NCI-H1930 (cell line): ENCODE measurements at places on chromosomes 12 and 14.

GRCh38 chr14:60760209-60760608 lies 25.6 kb downstream of the MNAT1 start:
- no peak for DNase-seq

DNA sequence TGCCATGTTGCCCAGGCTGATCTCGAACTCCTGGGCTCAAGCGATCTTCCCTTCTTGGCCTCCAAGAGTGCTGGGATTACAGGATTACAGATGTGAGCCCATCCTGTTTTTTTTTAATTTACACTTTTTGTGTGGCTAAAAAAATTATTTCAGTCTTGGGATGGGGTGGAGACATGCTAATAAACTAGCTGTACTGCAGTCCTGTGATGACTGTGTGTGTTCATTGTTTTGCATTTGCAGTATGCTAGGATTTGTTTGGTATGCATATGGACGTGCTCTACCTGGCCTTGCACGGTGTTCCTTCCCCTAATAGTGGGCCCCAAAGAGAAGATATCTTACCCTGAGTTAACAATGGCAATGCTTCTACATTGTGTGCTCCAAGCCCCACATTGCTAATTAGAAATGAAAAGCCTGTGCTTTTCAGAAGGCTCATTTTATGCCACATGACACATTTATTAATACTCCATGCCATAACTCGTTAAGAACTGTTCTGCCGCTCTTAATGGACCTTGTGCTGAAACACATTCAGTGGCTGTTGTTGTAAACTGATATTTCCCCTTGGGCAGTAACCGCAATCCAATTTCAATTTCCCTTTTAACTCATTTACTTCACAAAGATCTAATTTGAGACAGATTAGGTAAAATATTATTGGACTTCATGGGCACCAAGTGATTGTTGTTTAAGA lies 86.4 kb downstream of the SCN8A start:
- DNase-seq, result no peak

- DNase-seq, result no peak
Measured at GRCh38 chr14:73223049-73223448, 14.3 kb upstream of the PAPLN start.

DNA sequence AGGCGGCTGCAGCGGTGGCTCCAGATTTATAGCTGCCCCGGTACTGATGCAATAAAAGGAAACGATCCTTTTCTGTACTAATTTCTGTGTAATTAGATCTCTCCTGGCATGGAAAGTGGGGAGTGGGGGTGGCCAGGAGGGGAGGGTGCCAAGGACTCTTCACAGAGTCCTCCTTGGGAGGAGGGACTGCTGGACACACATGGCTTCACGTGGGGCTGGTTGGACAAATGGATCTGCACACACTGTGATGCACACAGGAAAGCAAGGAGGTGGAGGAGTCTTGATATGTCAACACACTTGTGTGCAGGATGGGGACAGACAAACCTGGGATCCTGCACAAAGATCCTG lies 23.8 kb upstream of the ATP5MC2 start:
- no peak for DNase-seq

- no peak for DNase-seq
Measured at GRCh38 chr14:106024983-106025604, 498.7 kb downstream of the TMEM121 start.

GRCh38 chr12:41531147-41531829 lies 343.2 kb downstream of the PDZRN4 start:
- no peak for DNase-seq

DNA sequence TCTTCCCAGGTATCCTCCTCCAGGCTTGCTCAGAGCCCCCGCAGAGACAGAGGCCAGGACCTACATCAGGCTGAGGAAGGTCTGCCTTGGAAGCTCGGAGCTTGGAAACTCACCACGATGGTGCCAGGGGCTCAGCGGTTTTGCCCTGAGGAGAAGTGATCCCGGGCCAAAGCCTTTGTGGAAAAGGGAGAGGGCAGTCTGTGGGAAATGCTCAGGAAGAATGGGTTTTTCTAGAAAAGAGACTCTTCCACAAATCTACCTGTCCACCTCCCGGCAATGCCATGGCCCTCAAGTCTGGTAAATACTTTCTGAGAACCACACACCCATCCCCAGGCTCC lies 8.0 kb downstream of the KRT2 start:
- DNase-seq, result no peak

DNA sequence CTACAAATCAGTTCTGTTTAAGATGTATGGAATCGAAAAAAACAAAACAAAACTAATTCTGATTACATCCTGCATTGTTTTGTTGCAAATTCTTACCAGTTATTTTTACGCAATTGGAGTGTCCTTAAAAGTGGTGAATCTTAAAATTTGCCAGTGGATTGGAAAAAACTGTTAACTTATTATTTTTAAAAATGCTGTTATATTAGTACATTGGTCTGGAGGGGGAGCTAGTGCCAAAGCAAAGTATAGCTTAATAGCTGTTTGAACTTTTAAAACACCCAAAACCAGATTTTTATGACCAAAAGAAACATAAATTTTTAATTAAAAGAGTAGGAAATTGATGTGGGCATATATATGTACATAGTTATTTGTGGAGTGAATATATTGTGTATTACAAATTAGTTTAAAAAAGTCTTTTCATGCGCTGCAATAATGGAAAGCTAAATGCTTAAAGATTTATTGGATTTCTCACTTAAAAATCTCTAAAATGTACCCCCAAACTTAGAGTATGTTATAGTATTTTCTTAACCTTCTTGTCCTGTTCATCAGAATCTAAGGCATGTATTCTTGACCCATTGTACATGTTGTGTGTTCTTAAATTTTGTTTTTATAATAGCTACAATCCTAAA lies 2.5 kb downstream of the FUT8 start:
- DNase-seq, result no peak

GRCh38 chr14:101010293-101010692 lies 106.8 kb upstream of the RTL1 start:
- DNase-seq, result no peak

DNA sequence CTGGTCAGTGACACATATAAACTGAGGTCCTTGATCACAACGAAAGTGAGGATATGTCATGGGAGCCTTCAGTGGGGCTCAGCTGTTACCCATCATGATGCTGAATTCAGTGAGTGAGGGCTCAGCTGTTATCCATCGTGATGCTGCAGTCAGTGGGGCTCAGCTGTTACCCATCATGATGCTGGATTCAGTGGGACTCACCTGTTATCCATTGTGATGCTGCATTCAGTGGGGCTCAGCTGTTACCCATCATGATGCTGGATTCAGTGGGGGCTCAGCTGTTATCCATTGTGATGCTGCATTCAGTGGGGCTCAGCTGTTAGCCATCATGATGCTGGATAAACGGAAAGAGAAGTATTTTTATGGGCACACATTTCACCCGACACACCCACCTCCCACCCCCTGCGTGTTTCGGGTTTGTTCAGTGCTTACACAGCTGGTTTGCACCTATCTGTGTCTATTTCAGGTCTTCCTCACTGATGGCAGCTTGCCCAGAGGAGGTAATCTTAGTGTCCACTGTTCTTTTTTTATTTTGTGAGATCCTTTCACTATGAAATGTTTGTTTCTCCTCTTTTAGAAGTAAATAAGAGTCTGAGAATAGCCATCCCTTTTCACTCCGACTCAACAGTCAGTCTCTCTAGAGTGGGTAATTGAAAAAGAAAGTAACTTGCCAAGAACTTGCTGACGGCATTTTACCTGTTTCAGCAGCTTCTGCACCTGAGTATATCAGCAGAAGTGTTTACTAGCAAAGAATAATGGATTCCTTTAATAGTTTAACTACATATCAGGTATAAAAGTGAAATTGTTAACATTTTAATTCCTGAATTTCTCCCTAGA lies 183.0 kb downstream of the ERC1 start:
- DNase-seq, result peak; percentile 74

DNA sequence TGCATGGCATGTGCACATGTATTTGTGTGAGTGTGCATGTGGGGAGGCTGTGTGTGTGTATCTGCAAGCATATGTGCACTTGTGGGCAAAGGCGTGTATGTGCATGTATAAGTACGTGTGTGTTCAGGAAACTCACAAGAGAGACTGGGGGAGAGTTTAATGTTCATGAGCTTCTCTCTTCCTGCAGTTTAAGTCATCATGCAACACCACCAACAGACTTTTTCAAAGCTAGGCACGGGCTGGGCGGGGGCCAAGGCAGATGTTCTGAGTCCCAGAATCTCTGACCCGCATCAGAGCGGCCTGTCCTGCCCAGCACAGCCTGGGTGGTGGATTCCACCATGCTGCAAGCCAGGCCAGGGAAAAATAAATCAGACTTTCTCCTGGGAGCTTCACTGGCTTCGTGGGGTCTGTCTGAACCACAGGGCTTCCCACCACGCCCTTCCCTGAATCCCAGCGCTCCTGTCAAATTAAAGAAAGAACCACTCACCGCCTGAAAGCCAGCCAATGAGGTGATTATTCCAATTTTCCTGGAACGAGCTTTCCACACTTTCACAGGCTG lies 75.7 kb downstream of the PITPNM2 start:
- no peak for DNase-seq

GRCh38 chr12:49059045-49059298 lies 1.6 kb downstream of the KMT2D start:
- DNase-seq, result no peak

GRCh38 chr14:72513965-72514659 lies 379.8 kb downstream of the DPF3 start:
- no peak for DNase-seq

GRCh38 chr12:130226126-130226525 lies 63.9 kb downstream of the FZD10 start:
- no peak for DNase-seq

DNA sequence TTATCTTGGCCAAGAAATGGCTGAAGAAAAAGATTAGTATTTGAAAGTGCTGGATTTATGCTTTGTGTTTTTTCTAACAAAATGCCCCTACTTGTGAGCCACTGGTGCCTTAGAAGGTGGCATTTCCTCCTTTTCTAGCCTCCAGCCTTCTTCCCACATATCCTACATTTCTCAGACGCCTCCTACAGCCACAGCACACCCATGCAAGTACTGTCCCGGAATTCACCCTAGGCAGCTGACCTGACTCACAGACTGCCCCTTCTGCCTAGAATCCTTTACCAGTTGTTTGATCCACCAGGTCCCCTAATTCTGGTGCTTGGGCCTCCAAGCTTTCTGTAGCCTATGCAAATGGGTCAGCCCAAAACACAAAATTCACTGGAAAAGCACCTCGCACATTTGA lies 166.0 kb downstream of the FOXN3 start:
- no peak for DNase-seq

- DNase-seq, result no peak
Measured at GRCh38 chr12:55675666-55676065, 32.0 kb downstream of the ITGA7 start.

- DNase-seq, result no peak
Measured at GRCh38 chr14:69044965-69045555, 66.0 kb upstream of the ACTN1 start.

DNA sequence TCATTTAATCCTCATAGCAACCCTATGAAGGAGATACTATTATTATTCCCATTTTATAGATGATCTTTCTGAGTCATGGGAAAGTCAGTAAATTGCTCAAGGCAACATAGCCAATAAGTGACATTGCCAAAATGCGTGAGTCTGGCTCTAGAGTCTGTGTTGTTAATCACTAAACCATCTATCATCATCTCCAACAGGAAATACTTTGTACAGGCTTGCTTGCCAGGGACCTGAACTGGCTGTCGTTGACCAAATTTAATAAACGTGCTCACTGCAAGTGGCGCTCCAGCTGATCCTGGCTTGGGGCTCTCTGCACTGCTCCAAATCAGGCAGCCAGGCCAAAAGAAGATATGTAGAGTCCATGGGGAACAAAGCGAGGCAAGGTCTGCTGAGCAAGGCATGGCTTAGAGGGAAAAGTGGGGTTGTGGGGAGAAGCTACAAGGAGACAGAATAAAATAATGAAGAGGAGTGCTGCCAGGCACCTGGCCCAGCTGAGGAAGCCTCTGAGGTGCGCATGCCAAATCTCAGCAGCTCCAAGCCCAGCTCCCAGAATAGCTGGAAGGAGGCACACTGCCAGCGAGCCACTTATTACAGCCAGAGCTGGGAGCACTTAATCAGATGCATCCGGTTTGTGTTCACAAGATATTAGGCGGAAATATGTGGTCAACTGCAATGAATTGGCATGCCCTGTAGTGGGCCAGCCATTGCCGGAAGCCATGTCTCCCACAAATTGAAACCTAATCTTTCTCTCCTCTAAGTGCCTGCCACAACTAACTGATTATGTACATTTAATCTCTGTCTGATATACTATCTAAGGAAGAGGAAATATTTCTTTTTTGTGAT lies 43.3 kb upstream of the PTPRO start:
- DNase-seq, result no peak

GRCh38 chr12:124898923-124899294 lies 15.5 kb downstream of the UBC start:
- no peak for DNase-seq

- DNase-seq, result no peak
Measured at GRCh38 chr12:119683413-119683812, 15.5 kb downstream of the PRKAB1 start.

DNA sequence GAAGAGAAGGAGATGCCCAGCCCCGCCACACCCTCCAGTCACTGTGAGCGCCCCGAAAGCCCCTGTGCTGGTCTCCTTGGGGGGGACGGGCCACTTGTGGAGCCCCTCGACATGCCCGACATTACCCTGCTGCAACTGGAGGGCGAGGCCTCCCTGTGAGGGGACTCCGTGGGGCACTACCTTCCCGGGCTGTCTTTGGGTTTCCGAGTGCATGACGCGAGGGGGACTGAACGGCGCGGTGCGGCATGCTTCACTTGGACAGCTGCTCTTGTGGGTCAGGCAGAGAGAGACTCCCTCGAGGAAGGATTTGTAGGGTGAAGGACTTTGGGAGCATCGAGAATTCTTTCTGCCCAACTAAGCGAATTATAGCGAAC lies 1.1 kb downstream of the CCDC184 start:
- no peak for DNase-seq

- no peak for DNase-seq
Measured at GRCh38 chr12:124501827-124502226, 65.6 kb downstream of the NCOR2 start.

GRCh38 chr14:50762931-50763300 lies 68.0 kb downstream of the NIN start:
- no peak for DNase-seq

DNA sequence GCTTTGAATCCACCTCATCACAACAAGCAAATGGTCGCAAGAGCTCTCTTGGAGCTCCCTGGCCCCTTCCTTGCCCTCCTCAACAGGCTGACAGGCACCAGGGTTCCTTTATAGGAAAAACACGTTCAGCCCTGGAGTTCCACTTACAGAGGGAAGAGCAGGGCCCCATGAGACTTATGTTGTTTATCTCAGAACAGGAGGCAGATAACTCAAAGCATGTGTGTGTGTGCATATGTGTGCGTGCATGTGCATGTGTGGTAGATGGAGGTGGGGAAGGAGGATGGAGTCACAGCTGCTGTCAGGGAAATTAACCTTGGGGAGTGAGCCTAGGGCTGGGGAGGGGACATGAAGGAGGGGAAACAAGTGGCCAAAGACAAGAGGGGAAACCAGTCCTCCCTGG lies 138.1 kb downstream of the DPF3 start:
- DNase-seq, result no peak

GRCh38 chr12:15636060-15636890 lies 152.9 kb downstream of the EPS8 start:
- no peak for DNase-seq

DNA sequence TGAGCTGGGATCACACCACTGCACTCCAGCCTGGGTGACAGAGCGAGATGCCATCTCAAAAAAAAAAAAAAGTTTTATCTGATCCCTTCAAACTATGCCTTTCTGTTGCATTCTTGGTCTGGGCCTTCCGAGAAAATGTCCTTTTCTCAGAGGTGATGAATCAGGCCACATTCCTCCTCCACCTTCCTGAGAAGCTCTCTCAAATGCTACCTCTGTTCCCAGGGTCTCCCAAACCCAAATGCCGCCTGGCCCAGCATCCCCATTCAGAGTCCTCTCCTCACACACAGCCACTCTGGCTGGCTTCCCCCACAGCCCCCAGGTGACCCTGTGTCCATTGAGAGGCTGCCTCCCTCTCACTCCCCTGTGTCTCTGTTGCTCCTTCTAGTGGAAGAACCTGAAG lies 19.7 kb upstream of the TMED10 start:
- DNase-seq, result no peak
